Right atrium auricular region (tissue), 2 donors: ENCODE measurements at places on chromosomes 11 and 22. TPM values are rescaled to one million over a fixed set of nuclear protein-coding genes. Genes with fewer than 3 reads are reported as not detected.

- H3K27me3 ChIP-seq, result no peaks in the 10 kb centered on the region
- no peak for DNase-seq
- H3K36me3 ChIP-seq, result no peaks in the 10 kb centered on the region
- H3K4me1 ChIP-seq, result no peaks in the 10 kb centered on the region
- no peak overlapping the region for H3K27ac ChIP-seq
Observed at GRCh38 chr22:20466659-20467379, 28.8 kb downstream of the KLHL22 start.

DNA sequence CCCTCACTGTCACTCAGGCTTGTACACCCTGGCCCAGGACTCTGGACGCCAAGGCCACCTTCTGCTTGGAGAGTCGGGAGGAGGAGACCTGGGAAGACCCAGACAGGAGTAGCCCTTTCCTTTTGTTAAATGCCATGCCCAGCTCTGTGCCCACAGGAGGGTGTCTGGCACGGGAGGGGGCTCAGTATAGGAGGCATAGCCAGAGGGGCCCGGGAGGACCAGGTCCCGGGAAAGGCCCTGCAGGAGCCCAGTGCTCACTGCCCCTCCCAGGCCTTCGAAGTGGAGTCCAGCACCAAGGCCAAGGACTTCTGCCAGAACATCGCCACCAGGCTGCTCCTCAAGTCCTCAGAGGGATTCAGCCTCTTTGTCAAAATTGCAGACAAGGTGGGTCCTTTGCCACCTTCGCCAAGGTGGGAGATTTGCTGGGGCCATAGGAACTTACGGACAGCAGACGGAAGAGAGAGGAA is 79.0 kb downstream of the MYO7A start:
- DNase-seq, result no peak
- no peaks in the 10 kb centered on the region for H3K27me3 ChIP-seq
- H3K36me3 ChIP-seq, result no peaks in the 10 kb centered on the region
- H3K4me1 ChIP-seq, result no peaks in the 10 kb centered on the region

DNA sequence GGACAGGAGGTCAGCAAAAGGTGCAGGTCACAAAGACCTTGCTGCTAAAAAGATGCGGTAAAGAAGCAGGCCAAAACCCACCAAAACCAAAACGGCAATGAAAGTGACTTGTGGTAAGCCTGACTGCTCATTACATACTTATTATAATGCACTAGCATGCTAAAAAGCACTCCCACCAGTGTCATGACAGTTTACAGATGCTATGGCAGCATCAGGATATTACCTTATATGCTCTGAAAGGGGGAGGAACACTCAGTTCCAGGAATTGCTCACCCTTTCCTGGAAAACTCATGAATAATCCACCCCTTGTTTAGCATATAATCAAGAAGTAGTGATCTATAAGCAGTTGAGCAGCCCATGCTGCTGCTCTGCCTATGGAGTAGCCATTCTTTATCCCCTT is 45.2 kb upstream of the SLC5A12 start:
- no peaks in the 10 kb centered on the region for H3K36me3 ChIP-seq
- H3K27me3 ChIP-seq, result no peaks in the 10 kb centered on the region
- H3K4me1 ChIP-seq, result no peaks in the 10 kb centered on the region
- DNase-seq, result no peak
- H3K4me3 ChIP-seq, result no peak overlapping the region
- H3K27ac ChIP-seq, result no peak overlapping the region

Gene MB
- 6,650 TPM for total RNA-seq

Gene SLC25A45
- 3.3 TPM for total RNA-seq

Gene SAA1
- 6.8 TPM for total RNA-seq

Gene CRELD2
- 28.5 TPM for total RNA-seq

Gene SOX6
- total RNA-seq, result 14.3 TPM

GRCh38 chr11:118238929-118239328 is 13.2 kb downstream of the MPZL3 start:
- DNase-seq, result no peak
- no peaks in the 10 kb centered on the region for H3K4me1 ChIP-seq

Gene RELT
- 7.0 TPM for total RNA-seq

DNA sequence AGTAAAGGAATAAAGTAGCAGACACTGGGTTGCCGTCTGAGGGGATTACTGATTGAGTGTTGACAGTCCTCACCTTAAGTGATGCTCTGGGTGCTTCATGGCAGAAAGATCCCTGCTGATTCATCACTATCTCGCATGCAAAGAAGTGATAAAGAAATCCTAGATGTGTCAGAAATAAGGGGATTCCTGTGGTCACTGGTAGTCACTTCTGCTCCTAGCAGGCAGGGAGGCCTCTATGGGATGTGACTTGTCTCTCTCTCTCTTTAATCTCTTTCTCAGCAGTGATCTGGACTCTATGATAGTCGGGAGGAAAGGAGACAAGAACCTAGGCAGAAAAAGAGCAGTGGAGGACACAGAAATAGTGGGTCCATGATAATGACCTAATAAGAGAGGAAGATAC is 30.9 kb upstream of the OR56A1 start:
- no peaks in the 10 kb centered on the region for H3K27me3 ChIP-seq
- H3K4me1 ChIP-seq, result no peaks in the 10 kb centered on the region

Gene B3GAT1
- 0.16 TPM for total RNA-seq

- DNase-seq, result no peak
- no peaks in the 10 kb centered on the region for H3K4me1 ChIP-seq
- no peak overlapping the region for H3K27ac ChIP-seq
- H3K27me3 ChIP-seq, result no peaks in the 10 kb centered on the region
- H3K4me3 ChIP-seq, result no peak overlapping the region
Observed at GRCh38 chr11:44158384-44158783, 62.9 kb downstream of the EXT2 start.

DNA sequence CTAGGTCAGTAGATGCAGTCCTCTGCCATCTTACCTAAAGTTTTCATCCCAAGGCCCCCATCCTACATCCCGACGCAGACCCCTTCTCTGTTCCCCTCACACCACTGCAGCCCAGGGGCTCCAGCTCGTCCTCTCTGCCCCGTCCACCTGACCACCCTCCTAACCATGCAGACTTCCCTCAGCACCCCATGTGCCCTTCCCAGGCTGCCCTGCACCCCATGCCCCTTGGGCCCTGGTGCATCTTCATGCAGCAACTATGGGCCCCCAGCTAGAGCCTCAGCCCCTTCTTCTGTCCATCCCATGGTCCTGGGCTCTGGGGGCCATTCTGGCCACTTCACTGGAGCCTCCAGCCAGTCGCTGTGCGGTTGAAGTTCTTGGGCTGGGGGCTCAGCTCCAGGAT is 2.9 kb downstream of the PRR33 start:
- no peak overlapping the region for H3K27ac ChIP-seq
- H3K36me3 ChIP-seq, result peaks cover 18% of the 10 kb centered on the region
- H3K27me3 ChIP-seq, result no peaks in the 10 kb centered on the region
- H3K4me1 ChIP-seq, result no peaks in the 10 kb centered on the region
- no peak for DNase-seq
- no peak overlapping the region for H3K4me3 ChIP-seq

- H3K27ac ChIP-seq, result no peak overlapping the region
- DNase-seq, result no peak
- peaks cover 25% of the 10 kb centered on the region for H3K4me1 ChIP-seq
- H3K4me3 ChIP-seq, result no peak overlapping the region
Observed at GRCh38 chr11:130243816-130244215, 70.9 kb downstream of the ZBTB44 start.

GRCh38 chr11:46421257-46421880 is 29.8 kb upstream of the CHRM4 start:
- H3K27me3 ChIP-seq, result no peaks in the 10 kb centered on the region
- no peak overlapping the region for H3K4me3 ChIP-seq
- H3K27ac ChIP-seq, result no peak overlapping the region
- peaks cover 12% of the 10 kb centered on the region for H3K36me3 ChIP-seq
- DNase-seq, result no peak

Gene QSER1
- total RNA-seq, result 17.5 TPM
